ENCODE measurements at places on chromosomes 6 and 20. TPM values are rescaled to one million over a fixed set of nuclear protein-coding genes. Genes with fewer than 3 reads are reported as not detected.

DNA sequence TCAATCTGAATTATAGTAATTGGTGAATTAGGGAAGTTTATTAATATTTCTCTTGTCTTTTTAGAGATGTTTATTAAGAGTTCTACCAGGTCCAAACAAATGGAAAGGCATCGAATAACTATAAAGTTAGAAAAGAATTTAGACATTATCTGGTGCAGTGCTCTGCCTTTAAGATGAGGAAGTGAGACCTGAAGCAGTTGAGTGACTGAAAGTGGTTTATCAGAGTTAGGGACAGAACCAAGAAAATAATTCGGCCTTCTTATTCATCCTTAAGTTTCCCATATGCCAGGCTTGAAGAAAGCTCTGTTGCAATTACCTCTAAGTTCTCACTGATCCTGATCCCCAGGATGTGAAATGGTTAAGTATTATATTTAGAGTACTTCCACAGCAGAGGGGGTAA is 94.2 kb upstream of the FLRT3 start:
- H3K27ac ChIP-seq = no peak overlapping the region
- H3K4me3 ChIP-seq = no peak overlapping the region
- H3K4me1 ChIP-seq = no peaks in the 10 kb centered on the region
- no peak for DNase-seq
- H3K27me3 ChIP-seq = no peaks in the 10 kb centered on the region
- H3K36me3 ChIP-seq = no peaks in the 10 kb centered on the region

- H3K27me3 ChIP-seq = peaks cover 34% of the 10 kb centered on the region
- peaks cover 28% of the 10 kb centered on the region for H3K4me1 ChIP-seq
- DNase-seq = no peak
- peak overlapping the region; percentile 46 for H3K4me3 ChIP-seq
- H3K27ac ChIP-seq = peak overlapping the region; percentile 5
These were observed 4.5 kb upstream of the SPDEF start for GRCh38 chr6:34560366-34561226.

- H3K4me3 ChIP-seq = no peak overlapping the region
- H3K4me1 ChIP-seq = no peaks in the 10 kb centered on the region
- H3K27me3 ChIP-seq = peaks cover 4% of the 10 kb centered on the region
- DNase-seq = no peak
- no peak overlapping the region for H3K27ac ChIP-seq
These were observed 74.6 kb upstream of the LRFN2 start for GRCh38 chr6:40661726-40662125.

GRCh38 chr6:122154912-122155575 is 244.4 kb upstream of the HSF2 start:
- H3K4me3 ChIP-seq = no peak overlapping the region
- no peaks in the 10 kb centered on the region for H3K4me1 ChIP-seq
- H3K27ac ChIP-seq = no peak overlapping the region
- H3K27me3 ChIP-seq = no peaks in the 10 kb centered on the region
- H3K36me3 ChIP-seq = no peaks in the 10 kb centered on the region
- no peak for DNase-seq

GRCh38 chr6:50993941-50994720 is 175.5 kb downstream of the TFAP2B start:
- DNase-seq = no peak
- H3K4me1 ChIP-seq = no peaks in the 10 kb centered on the region

DNA sequence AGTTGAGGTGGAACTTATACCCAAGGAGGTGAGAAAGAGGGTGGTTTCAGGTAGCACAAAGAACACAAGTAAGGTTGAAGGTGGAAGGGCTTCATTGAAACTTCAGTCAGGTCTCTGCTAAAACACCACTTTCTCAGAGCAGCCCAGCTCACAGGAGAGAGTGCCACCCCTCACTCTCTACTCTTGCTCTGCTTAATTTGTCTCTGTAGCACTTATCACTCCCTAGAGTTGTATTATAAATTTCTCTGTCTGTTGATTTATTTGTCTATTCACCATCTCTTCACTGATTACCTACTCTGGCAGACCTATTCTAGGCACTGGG is 353.8 kb upstream of the CNR1 start:
- H3K27ac ChIP-seq = no peak overlapping the region
- no peaks in the 10 kb centered on the region for H3K4me1 ChIP-seq
- H3K4me3 ChIP-seq = no peak overlapping the region
- peaks cover 4% of the 10 kb centered on the region for H3K27me3 ChIP-seq

DNA sequence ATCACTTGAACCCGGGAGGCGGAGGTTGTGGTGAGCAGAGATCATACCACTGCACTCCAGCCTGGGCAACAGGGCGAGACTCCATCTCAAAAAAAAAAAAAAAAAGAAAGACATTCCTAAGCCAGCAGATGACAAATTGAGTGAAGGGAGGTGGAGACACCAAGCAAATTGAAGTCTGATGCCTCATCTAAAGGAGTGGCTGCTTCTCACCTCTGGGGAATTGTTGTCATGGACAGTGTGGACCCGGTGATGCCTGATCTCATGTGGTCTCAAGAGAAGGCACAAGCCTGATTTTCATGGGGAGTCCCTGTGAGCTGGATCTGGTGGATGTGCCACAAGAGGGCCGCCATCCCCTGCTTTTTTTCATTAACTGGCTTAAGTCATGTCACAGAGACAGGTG is 272.0 kb downstream of the ZNF217 start:
- no peak overlapping the region for H3K4me3 ChIP-seq
- DNase-seq = no peak
- no peaks in the 10 kb centered on the region for H3K27me3 ChIP-seq
- H3K27ac ChIP-seq = no peak overlapping the region

GRCh38 chr6:125749173-125749864 is at the start of gene HEY2:
Gene HEY2, plus strand, starts transcription at chr6:125749632. Its CDS starts 145 bp downstream, at chr6:125749777.
- H3K36me3 ChIP-seq = no peaks in the 10 kb centered on the region
- peak within 1 kb of the TSS; percentile 80 for H3K27ac ChIP-seq
- DNase-seq = peak; percentile 85
- H3K27me3 ChIP-seq = peaks cover 70% of the 10 kb centered on the region

- H3K4me1 ChIP-seq = peaks cover 2% of the 10 kb centered on the region
- H3K36me3 ChIP-seq = no peaks in the 10 kb centered on the region
- DNase-seq = no peak
- no peak overlapping the region for H3K27ac ChIP-seq
- no peak overlapping the region for H3K4me3 ChIP-seq
These were observed 36.3 kb upstream of the ADGRG6 start for GRCh38 chr6:142265476-142265875.

GRCh38 chr6:43088654-43089056 is 12.5 kb downstream of the PTK7 start:
- peaks cover 27% of the 10 kb centered on the region for H3K4me1 ChIP-seq
- no peak for DNase-seq
- H3K27me3 ChIP-seq = no peaks in the 10 kb centered on the region
- H3K36me3 ChIP-seq = peaks cover 2% of the 10 kb centered on the region
- peak overlapping the region; percentile 98 for H3K27ac ChIP-seq

DNA sequence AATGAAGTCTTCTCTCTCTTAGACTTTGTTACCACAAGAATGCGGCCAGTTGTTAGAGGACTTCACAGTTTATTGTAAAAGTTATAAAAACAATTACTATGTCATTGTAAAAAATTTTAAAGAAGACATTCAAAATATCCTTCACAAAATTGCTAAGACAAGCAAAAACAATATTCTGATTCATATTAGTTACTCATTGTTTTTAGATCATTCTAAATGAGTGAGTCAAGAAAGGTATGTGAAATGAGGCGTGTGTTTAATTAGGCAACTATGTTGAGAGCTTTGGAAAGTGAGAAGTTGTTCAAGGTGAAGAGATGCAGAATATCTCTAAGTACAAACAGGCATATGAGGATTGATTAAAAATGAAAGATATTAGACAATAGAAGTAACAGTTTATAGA is 875.3 kb downstream of the EYS start:
- no peaks in the 10 kb centered on the region for H3K36me3 ChIP-seq
- no peak for DNase-seq
- H3K4me1 ChIP-seq = no peaks in the 10 kb centered on the region

GRCh38 chr20:51941503-51941902 is 139.2 kb upstream of the SALL4 start:
- H3K4me1 ChIP-seq = peaks cover 8% of the 10 kb centered on the region
- H3K27me3 ChIP-seq = no peaks in the 10 kb centered on the region
- DNase-seq = no peak
- no peaks in the 10 kb centered on the region for H3K36me3 ChIP-seq

GRCh38 chr6:31575335-31575901 is at the start of gene TNF:
Gene TNF, plus strand, starts transcription at chr6:31575565. Its CDS starts 177 bp downstream, at chr6:31575742.
- H3K27me3 ChIP-seq = peaks cover 51% of the 10 kb centered on the region
- H3K4me1 ChIP-seq = no peaks in the 10 kb centered on the region
- no peaks in the 10 kb centered on the region for H3K36me3 ChIP-seq
- DNase-seq = no peak
- no peak within 1 kb of the TSS for H3K27ac ChIP-seq

DNA sequence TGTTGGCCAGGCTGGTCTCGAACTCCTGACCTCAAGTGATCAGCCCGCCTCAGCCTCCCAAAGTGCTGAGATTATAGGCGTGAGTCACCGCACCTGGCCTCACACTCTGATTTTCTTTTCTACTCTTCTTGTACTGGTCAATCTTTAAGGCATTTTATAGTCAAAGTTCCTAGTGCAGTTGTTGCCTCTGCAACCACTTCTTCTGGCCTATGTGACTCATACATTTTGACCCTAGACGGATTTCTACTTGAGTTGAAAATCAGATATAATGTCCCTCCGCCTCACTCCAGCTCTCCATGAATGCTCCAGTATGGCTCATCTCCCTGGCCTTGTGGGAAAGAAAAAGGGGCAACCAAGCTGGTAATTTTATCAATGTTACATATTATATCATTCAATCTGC is 42.4 kb downstream of the TNFRSF21 start:
- H3K27me3 ChIP-seq = peaks cover 5% of the 10 kb centered on the region
- H3K36me3 ChIP-seq = peaks cover 32% of the 10 kb centered on the region
- H3K4me3 ChIP-seq = no peak overlapping the region

DNA sequence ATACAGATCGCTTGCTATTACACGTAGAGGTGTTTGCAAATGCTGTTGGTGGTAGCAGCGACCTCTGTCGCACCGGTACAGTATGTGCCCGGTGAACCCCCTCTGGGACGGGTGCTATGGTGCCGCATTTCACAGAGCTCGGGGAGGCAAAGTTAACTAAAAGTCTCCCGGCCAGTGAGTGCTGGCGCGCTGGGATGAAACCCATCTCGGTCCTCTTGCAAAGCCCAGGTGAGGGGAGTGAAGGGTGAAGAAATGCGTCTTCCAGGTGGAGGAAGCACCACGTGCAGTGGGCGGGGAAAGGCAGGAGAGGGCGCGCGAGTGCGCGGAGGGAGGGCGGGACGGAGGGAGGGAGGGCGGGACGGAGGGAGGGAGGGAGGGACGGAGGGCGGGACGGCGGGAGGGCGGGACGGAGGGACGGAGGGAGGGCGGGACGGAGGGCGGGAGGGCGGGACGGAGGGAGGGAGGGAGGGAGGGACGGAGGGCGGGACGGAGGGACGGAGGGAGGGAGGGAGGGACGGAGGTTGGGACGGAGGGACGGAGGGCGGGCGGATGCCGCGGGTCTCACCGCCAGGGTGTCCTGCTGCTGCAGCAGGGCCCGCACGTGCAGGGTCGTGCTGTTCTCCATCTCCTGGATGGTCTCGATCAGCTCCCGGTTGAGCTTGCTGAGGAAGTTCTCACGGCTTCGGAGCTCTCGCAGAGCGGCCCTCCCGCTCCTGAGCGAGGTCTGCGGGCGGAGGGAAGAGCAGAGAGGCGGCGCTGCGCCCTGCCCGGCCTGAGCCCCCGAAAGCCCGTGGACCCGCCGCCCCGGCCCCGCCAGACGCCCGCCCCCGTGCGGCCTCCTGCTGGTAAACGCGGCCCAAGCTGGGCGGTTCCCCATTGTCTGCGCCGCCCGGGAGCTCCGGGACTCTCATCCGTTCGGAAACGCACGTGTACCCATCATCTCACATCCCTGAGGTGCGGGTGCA is 11.7 kb downstream of the C20orf96 start:
- no peaks in the 10 kb centered on the region for H3K4me1 ChIP-seq
- DNase-seq = no peak
- H3K4me3 ChIP-seq = no peak overlapping the region
- H3K36me3 ChIP-seq = peaks cover 37% of the 10 kb centered on the region
- H3K27me3 ChIP-seq = no peaks in the 10 kb centered on the region
- H3K27ac ChIP-seq = no peak overlapping the region

- no peak for DNase-seq
- H3K27me3 ChIP-seq = no peaks in the 10 kb centered on the region
- H3K4me3 ChIP-seq = no peak overlapping the region
- H3K4me1 ChIP-seq = peaks cover 9% of the 10 kb centered on the region
- no peak overlapping the region for H3K27ac ChIP-seq
- peaks cover 7% of the 10 kb centered on the region for H3K36me3 ChIP-seq
These were observed 4.4 kb downstream of the ZNF335 start for GRCh38 chr20:45967551-45968080.

- H3K4me3 ChIP-seq = no peak overlapping the region
- H3K27me3 ChIP-seq = no peaks in the 10 kb centered on the region
- no peak for DNase-seq
- peak overlapping the region; percentile 15 for H3K27ac ChIP-seq
These were observed 122.3 kb downstream of the BANF2 start for GRCh38 chr20:17822039-17822438.

DNA sequence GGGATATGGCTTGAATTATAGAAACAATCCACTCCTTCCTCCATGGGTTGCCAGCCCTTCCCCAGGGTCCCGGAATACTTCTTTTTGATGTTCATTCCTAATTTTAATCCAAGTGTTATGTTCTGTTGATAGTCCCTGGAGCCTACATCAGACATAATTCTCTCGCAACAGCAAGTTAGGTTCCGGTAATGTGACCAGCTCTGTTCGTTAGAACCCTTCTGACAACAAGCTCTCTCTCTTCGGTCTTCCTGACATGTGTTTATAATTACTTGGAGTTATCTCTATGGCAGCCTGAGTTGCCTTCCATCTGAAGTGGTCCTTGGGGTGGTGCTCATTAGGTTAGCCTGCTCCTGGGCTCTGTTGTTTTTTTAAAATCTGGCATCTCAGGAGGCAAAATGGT is 506.9 kb upstream of the JARID2 start:
- H3K27me3 ChIP-seq = no peaks in the 10 kb centered on the region
- peaks cover 3% of the 10 kb centered on the region for H3K4me1 ChIP-seq

GRCh38 chr20:23641936-23642751 is 4.4 kb upstream of the CST3 start:
- H3K4me3 ChIP-seq = no peak overlapping the region
- no peak overlapping the region for H3K27ac ChIP-seq
- H3K36me3 ChIP-seq = no peaks in the 10 kb centered on the region
- H3K27me3 ChIP-seq = peaks cover 2% of the 10 kb centered on the region

GRCh38 chr6:148747471-148748165 is 788 bp downstream of the UST start:
- no peaks in the 10 kb centered on the region for H3K36me3 ChIP-seq
- H3K27me3 ChIP-seq = peaks cover 66% of the 10 kb centered on the region
- DNase-seq = peak; percentile 32
- no peak overlapping the region for H3K27ac ChIP-seq
- H3K4me3 ChIP-seq = peak overlapping the region; percentile 71

IMPG1 gene
- not detected for total RNA-seq

RFX6 gene
- total RNA-seq = 28.7 TPM

FAM83B gene
- total RNA-seq = 17.4 TPM

FGD2 gene
- not detected for total RNA-seq

AGER gene
- 28.5 TPM for total RNA-seq

PACRG gene
- 2.4 TPM for total RNA-seq

TAP1 gene
- 0.50 TPM for total RNA-seq
